ENCODE measurements at places on chromosomes 1 and 21.
A peak's percentile ranks its signal among the peaks of the same experiment; 100 is the strongest.

- DNase-seq, result no peak
Observed at GRCh38 chr1:30508611-30509010, 214.8 kb downstream of the MATN1 start.

DNA sequence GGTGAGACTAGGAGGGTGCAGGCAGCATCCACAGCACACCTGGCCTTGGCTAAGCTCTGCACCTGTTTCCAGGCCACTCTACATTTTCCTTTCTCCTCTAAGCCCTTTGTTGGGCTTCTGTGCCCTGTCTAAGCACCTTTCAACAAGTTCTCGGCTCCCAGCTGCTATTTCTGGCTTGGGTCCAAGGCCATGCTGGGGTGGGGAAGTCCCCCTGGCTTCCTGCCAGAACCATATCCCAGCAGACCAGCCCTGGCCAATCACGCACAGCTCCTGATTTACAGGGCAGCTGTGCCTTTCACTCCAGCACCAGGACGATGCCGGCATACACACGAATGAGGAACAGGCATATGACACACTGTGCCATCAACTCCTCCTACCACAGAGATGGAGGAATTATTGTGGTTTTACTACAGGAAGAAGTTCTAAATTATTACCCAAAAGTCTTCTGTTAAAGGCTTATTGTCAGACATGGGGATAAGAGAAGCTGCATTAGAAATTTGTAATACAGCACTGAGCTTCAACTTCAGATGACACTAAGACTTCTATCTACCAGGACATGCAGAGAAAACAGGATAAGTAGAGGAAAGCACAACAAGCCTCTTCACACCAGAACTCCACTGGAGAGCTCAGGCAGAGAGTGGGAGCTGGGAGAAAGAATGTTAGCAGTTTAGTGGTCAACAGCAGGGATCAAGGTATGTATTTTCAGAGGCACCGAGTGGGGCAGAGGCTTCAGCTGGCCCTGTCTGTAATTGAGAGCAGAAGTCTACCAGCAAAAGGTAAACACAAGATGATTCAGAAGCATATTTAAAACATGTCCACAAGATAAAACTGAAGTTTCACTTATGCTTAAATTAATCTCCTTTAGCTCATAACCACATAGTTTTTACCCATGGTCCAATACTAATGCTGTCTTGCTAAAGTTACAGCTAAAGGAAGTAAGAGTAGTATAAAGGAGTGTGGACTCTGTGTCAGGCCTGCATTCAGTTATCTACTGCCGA, 37.4 kb downstream of the TRIT1 start:
- DNase-seq, result peak; percentile 96

- DNase-seq, result no peak
Observed at GRCh38 chr1:154978360-154978759, 3.9 kb downstream of the CKS1B start.

DNA sequence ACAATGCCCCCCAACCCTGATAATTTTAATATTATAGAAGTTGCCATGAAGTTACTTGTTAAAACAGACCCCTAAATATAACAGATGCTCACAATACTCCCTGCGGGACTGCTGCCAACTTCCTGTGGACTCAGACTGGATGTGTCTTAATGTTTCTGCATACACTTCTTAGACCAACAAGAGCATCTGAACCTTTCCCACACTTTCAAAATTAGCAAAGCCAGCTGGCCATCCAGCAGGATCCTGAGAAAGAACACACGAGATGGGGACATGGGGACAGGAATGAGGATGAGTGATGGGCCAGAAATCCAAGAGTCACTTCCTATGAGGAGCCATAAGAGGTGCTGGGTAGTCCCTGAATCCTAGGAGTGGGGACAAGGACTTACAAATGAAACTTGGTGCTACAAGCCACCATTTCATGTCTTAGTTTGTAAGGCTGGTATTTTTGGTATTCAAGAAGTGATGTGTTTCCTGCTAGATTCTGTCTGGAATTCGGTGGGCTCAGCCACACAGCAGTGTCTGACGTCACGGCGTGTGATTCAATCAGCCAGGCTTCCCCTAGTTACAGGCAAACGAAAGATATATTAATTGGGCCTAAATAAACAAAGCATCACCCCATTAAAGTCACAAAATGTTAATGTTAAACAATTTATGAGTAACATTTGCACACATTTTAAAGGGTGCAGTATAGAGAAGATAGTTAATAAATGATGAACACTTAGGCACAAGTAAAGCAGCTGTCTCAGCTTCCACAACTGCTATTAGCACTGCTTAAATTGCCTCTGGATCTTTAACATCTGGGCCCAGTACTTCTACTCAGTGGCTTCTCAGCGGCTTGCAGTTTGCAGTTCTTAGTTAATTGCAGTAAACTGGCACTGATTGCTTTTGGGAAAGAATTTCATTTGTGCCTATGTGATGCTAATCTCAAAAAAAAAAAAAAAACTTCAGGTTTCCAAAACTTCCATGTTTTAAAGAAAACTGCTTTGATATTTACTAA, 41.2 kb upstream of the RGS8 start:
- peak; percentile 74 for DNase-seq

GRCh38 chr1:40383488-40384412, 10.2 kb downstream of the SMAP2 start:
- DNase-seq, result no peak

GRCh38 chr1:5648410-5649165, 343.6 kb downstream of the NPHP4 start:
- DNase-seq, result no peak

GRCh38 chr1:36765785-36766300, 268.5 kb downstream of the GRIK3 start:
- no peak for DNase-seq

DNA sequence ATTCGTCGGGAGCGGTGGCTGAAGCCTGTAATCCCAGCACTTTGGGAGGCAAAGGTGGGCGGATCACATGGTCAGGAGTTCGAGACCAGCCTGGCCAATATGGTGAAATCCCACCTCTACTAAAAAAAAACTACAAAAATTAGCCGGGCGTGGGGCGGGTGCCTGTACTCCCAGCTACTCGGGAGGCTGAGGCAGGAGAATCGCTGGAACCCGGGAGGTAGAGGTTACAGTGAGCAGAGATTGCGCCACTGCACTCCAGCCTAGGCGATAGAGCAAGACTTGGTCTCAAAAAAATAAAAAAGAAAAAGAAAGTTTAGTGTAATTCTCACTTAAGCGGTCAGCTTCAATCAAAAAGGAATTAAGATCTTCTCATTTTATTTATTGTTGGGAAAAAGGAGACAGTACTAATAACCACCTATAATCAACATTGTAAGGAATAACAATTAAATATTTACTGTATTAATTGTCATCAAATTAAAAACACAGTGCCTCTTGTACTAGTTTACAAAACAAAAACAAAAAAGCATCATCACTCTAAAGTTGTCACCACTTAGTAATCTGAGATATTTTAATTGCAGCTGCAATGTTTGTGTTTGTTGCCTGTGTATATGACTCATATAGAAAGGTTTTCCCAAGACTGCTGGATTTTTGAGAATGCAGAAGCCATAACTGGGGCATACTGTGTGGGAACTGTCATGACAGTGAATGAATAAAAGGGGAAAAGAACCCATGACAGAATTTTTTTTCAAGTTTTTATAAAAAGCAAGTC, 3.7 kb downstream of the FBXO42 start:
- DNase-seq, result no peak

DNA sequence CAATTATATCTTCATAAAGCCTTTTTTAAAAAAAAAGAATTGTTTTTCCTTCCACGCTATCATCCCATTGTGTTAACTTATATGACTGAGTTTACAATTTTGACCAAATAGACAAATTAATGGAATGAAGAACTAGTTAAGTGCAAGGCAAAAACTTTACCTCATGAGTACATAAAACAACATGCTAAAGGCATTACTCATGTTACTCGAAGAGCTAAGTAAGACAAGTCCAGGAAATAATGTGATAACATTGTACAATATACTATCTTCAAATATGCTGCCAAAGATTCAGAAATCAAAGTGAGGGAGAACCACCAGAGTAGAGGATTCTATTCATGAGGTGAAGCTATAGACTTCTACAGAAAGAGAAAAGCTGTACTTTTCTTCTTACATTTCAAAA, 24.2 kb upstream of the DYNLT5 start:
- no peak for DNase-seq

GRCh38 chr1:22749919-22750684, 39.5 kb downstream of the EPHB2 start:
- peak; percentile 59 for DNase-seq

DNA sequence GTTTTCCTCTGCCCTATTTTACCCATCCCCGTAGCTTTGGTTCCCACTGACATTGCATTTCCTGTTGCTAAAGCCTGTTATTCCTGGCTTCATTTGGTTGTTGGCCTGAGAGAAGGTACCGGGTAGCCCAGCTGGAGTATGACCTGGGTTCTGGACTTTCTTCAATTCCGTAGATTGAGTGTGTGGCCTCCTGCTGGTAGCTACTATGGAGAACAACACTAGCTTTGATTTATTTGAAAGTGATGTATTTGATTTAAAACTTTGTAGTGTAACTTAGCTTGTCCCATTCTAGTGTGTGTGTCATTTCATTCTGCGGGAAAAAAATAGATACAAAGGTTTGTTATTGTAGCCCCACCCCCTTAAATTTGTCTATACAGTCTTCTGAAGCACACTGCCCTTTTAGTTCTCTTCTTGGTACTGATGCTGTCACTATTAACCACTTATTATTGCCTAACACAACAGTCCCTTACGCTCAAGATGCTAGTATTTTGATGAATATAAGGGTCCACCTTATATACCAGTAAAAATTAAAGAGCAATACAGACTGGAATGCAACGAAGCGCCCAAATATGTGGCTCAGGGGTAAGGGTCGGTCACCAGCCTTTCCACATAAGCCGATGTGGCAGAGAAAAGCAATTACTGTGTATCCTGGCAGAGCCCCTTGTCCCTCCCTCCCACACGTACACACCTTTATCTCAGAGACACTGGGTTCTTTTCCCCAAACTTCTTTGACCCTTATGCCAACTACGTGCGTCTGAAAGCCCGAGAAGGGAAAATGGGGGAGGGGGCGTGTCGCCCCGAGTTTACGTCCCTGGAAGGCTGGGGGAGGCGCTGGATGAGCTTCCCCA, 643 bp upstream of the MOV10 start:
- DNase-seq, result peak; percentile 71

DNA sequence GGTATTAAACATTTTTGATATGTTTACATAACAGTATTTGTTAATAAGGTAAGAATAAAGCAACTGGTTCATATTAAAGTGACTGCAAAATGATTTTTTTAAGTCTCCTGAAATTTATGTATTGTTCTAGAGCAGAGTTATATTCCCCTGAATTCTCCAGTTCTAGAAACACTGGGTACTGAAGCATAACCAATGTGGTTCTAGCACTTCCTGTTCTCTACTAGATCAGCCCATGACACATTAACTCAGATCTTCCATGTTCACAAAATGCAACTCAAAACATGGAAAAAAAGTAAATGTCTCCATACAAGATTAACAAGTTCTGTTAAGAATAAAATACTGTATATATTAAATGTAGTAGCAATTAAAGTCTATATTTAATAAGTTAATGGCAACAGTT, 3.9 kb downstream of the NEGR1 start:
- no peak for DNase-seq

GRCh38 chr1:245463392-245464165, 308.8 kb downstream of the KIF26B start:
- DNase-seq, result no peak

DNA sequence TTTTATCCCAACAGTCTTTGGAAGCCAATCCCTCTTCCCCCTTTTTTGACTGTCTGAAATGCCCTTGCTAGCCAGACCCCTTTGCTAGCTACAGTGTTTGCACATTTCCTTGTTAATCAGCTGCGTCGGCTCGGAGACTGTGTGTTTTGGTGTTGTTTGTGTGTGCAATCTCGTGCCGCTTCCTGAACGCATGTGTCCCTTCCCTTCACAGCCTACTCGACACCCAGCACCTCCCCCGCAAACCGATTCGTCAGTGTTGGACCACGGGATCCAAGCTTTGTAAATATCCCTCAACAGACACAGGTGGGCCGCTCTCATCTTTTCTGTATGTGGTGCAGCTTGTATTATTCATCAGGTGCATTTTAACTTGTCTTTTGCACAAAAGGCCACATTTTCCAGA, 298.7 kb downstream of the TM2D1 start:
- peak; percentile 48 for DNase-seq

- no peak for DNase-seq
Observed at GRCh38 chr21:45504021-45504515, 38.2 kb downstream of the SLC19A1 start.

GRCh38 chr1:50300297-50300696, 122.9 kb downstream of the DMRTA2 start:
- DNase-seq, result no peak

- DNase-seq, result no peak
Observed at GRCh38 chr1:94301186-94301585, 63.8 kb upstream of the ARHGAP29 start.

GRCh38 chr1:43861988-43862735, 71.4 kb upstream of the ARTN start:
- no peak for DNase-seq

GRCh38 chr1:29197590-29197924, 15.9 kb upstream of the SRSF4 start:
- no peak for DNase-seq

DNA sequence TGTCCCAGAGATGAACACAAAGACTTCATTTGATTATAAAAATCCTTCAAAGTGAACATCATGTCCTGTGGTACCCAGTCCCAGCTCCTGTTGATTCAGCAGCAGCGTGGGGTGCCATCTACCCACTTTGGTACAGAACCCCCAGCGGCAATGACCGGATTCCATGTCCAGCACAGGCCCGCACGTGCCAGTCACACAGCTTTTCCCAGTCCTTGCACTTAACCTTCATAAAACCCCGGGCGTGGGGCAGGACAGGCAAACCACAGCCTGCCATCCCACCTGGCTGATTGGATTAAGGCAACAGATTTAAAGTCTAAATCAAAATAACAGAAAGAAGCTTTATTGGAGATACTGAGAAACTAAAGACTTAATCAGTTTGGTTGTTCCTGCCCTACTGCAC, 15.5 kb downstream of the CEP104 start:
- no peak for DNase-seq

GRCh38 chr1:226568975-226569741, 20.6 kb downstream of the STUM start:
- DNase-seq, result no peak

GRCh38 chr21:41321211-41321907, 4.8 kb downstream of the FAM3B start:
- DNase-seq, result no peak

DNA sequence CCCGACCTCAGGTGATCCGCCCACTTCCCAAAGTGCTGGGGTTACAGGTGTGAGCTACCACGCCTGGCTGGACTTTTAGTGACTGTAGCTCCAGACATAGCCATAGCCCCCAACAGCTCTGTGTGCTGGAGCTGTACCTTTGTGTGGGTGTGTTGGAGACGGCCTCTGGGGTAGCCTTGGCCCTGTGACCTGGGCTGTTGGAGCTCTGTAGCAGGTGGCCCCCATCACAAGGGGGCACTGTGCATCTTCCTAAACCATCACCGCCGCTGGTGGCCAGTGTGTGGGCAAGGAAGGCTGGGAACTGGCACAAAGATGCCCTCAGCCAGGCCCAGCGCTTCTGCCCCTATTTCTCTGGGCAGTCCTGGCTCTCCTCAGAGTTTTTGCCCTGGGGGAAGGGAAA, 38.4 kb upstream of the FOXO6 start:
- DNase-seq, result no peak

GRCh38 chr1:9128166-9128519, 759 bp downstream of the GPR157 start:
- no peak for DNase-seq

- no peak for DNase-seq
Observed at GRCh38 chr1:41072051-41072450, 50.5 kb upstream of the SLFNL1 start.

GRCh38 chr1:23496490-23497181, 12.7 kb upstream of the ASAP3 start:
- no peak for DNase-seq

Measured in lung (tissue), 17 donors.